AG04449 (cell line): ENCODE measurements at places on chromosomes 4 and X.

DNA sequence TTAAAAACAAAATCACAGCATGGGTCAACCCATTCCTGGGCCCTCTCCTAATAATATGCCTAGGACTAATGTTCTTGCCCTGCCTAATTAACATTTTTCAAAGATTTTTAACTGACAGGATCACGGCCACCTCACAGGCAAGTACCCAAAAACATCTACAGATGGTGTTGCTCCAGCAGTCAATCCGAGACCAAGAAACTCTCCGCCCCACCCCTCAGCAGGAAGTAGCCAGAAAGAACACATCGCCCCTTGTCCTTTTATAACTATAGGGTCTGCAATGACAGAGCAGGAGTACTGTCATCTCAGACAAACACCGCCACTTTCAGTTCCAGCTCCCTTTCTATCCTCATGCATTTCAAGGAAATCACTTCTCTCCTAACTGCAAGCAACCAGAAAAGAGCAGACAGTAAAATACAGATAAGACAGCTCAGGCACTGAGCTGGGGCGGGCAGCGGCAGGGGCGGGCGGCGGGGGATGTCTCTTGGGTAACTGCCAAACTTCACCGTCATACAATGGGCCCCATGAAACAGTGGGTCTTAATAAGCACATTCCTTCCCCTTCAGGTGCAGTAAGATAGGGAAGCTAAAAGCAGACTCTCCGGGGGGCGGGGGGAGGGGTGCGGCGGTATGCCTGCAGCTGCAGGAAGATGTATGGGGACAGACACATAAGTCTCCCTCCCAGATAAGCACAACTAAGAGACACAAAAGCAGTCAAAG, 67.4 kb downstream of the ZNF182 start:
- DNase-seq, result no peak

DNA sequence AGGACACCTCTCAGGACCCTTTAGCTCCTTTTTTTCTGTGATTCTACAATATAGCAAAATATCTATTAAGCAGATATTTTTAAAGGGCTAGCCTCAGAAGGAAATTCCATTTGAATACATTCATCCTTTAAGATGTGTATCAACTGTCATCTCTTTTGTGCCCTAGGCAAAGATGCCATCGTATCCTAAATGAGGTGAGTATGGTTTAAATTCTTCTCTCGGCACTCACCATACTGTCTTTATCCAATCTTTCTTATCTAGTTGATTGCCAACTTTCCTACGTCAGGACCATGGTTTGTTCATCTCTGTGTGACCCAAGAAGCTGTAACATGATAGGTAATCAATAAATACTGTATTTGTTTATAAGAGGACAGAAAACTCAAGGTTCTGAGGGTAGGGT, 176.0 kb downstream of the LDB2 start:
- DNase-seq, result no peak

DNA sequence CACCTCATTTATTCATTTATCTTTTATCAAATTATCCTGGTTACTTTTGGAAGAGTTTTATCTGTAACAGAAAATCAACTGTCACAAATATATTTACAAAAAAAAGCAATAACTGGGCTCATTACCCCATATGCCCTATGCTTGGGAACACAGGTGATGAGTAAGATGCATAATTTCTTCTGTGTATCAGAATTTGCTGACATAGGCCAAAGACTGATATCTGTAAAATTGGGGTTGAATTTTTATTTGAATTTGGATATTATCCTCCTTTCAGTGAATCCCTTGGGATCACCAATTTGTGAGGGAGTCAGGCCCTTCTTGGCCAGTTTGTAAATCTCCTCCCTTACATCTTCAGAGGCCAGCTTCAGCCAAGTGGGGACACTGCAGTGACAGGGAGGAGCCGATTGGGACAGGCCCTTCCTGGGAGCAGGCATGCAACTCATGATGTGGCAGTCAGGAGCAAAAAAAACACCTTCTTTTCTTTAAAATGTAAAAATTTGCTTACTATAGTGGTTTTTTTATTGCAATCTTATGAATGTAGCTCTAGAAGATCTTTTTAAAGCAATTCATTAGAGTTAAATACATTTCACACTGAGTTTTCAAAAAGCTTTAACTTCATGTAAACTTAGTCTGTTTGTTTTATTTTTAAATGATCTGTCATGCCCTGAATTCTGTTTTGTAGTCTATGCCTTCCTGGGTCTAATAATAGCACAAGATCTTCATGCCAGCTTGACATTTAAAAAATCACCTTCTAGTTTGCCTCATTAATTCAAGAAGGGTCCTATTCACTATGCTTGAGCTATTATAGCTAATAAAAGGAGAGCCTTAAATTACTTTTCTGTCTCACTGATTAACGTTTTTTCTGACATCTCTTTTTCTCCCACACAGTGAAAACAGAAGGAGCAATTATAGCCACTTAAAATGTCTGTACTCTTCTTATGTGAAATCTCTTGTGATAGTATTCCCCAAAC, 136.6 kb upstream of the SPRY1 start:
- no peak for DNase-seq

GRCh38 chr4:56426273-56426672, 9.1 kb downstream of the PPAT start:
- DNase-seq, result no peak

GRCh38 chrX:38275615-38276014, 51.7 kb downstream of the RPGR start:
- DNase-seq, result peak; percentile 71

GRCh38 chr4:140969296-140969695, 164.0 kb downstream of the RNF150 start:
- no peak for DNase-seq

- DNase-seq, result no peak
Measured at GRCh38 chr4:160184884-160185283, 1082.0 kb downstream of the RAPGEF2 start.

DNA sequence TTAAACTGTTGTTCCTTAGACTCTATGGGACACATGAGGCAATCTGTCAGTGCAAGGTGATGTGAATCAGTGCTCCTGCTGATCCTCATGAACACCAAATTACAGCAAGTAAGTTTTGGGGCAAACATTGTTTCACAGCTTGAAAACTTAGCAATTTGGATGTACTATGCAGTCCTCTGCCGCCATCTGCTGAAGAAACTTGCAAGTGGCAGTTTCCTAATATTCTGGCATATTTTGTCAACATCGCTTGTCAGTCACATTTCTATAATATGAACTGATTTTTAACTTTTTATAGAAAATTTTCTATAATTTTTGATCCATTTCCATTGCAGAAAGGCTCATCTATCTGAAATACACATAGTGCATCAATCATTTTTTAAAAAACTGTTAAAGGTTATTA, 56.3 kb downstream of the ZAR1 start:
- no peak for DNase-seq

GRCh38 chr4:88008743-88009171, 1.3 kb downstream of the PKD2 start:
- no peak for DNase-seq
